ENCODE measurements at places on chromosomes 13 and 19.

DNA sequence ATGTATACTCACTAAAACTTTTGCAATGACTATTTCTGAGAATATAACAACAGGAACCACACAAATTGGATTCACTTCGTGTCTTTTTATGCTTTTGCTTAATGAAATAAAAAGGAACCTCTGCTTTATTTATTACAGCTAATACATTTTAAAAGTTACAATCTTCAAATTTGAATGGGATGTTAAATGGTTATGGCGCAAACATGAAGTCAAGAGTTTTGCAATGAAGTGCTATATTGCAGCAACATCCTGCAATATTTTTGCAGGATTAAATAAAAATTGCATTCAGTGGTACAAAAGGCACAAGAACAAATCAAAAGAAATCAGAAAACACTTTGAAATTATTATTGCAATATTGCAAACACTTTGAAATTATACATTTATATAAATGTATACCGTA is 1519.0 kb upstream of the MIR17HG start:
- no peak for DNase-seq

- DNase-seq: no peak
Measured at GRCh38 chr19:16944626-16945363, 56.0 kb downstream of the F2RL3 start.

- no peak for DNase-seq
Measured at GRCh38 chr13:48873587-48873986, 102.1 kb upstream of the FNDC3A start.

DNA sequence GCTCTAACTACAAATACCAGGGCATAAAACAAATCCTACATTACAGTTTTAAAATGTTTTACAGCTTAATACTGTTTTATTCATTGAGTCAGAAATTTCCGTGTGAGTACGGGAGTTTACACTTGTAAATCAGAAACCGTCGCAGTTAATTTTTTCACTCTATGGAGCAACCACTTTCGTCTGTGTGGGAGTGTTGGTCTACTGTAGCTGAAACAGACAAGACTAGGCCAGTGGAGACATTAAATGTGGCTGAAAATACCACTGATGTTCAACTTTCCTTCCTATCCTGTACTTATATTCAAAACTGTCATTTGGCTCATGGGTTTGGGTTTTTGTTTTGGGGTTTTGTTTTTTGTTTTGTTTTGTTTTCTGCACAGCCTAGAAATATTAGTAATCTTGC is 268.7 kb downstream of the DCT start:
- DNase-seq: no peak

DNA sequence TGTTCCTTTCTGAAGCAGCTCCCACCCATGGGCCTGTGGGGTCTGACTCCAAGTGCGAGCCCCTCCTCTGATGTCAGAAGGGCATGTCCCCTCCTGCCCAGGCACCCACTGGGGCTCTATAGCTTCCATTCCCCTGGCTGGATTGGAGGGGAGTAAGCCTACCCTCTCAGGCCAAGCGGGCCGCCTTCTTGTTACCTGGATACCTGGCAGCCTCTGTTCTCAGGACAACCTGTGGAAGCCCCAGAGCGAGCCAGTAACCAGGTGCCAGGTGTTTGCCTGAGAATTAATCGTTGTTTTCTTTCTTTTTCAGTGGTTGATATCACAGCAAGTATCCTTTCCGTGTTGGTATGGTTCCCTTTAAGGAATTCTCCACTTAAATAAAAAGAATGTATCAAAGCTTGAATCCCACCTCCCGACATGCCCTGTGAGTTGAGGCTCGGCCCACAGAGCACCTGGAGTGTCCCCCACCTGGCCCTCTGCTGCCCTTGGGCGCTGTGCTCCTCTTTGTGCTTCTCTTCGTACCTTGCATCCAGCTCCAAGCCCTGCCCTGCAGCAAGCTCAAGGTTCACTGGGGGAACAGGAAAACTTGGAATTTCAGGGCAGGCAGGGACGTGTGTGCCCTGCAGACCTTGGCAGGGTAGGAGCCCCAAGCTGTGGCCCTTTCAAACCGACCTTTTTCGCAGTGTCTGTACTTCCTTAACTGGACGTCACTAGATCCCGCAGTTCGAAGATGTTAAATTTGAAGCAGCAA is 15.0 kb downstream of the MAU2 start:
- no peak for DNase-seq

DNA sequence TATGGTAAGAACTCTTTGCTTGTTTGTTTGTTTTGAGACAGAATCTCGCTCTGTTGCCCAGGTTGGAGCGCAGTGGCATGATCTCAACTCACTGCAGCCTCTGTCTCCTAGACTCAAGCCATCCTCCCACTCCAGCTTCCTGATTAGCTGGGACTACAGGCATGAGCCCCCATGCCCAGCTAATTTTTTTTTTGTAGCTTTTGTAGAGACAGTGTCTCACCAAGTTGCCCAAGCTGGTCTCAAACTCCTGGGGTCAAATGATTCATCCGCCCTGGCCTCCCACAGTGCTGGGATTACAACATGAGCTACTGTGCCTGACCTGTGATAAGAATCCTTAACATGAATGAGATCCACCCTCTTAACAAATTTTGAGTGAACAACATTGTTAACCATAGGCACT is 183.9 kb upstream of the TSHZ3 start:
- no peak for DNase-seq

- no peak for DNase-seq
Measured at GRCh38 chr13:50189450-50189849, 174.2 kb downstream of the KCNRG start.

DNA sequence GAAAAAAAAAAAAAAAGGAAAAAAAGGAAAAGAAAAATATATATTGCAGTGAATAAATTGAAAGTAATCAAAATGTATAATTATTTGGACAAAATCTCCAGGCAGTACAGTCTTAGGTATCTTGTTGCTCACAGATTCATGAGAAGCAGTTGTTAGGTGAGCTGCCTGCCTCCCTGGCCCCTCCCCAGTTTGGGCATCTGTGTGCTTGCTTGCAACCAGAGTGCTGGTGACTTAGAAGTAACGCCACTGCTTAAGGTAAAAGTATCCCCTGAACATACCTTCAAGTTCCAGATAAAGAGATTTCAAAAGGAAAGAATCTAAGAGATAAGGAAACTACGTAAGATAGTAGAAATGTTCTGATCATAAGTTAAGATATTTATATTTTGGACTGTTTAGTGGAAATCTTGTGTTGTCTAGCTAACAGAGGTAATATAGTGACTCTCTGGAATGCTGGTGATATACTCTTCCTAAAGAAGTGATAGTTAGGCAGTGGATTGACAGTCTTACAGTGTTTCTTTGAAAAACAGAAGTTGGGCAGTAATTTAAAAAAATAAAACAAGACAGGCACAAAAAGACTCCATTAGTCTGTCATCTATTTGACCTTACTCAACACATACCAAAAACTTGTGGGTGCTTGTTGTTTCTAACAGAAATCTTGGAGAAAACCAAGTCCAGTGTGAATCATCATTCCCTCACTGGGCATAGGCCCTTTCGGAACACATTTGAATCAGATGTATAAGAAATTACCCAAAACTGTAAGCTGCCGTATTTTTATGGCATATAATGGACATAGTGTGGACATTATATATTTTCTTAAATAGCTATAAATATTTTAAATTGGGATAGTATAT is 38.3 kb upstream of the KCTD4 start:
- DNase-seq: no peak

GRCh38 chr13:45368571-45368970 is 27.6 kb upstream of the TPT1 start:
- DNase-seq: no peak

GRCh38 chr13:29964181-29964845 is 113.9 kb upstream of the UBL3 start:
- no peak for DNase-seq
